ENCODE measurements at places on chromosomes 4 and X.

- DNase-seq, result no peak
Observed at GRCh38 chr4:38170338-38171169, 210.4 kb downstream of the PTTG2 start.

- no peak for DNase-seq
Observed at GRCh38 chr4:33772582-33772981, 2471.7 kb downstream of the ARAP2 start.

GRCh38 chrX:18348047-18348446, 6.4 kb downstream of the SCML2 start:
- DNase-seq, result no peak

DNA sequence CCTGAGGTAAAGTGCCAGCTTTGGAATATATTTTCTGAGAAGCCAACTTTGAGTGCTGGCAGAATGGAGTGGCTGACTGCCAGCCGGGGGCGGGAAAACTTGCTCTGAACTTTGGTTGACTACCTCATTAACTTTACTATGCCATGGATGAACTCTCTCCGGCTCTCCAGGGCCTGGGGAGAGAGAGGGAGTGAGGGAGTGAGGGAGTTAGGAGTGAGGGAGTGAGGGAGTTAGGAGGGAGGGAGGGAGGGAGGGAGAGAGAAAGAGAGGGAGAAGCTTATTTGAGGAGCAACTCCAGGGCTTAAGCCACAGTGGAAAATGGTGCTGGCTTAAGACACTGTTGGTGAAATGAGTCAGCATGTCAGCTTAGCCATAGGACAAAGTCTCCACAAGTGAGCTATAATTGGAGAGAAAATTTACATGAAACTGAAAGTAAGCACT, 280.9 kb upstream of the RPS6KA3 start:
- no peak for DNase-seq

- no peak for DNase-seq
Observed at GRCh38 chrX:46683048-46683447, 75.9 kb downstream of the SLC9A7 start.

DNA sequence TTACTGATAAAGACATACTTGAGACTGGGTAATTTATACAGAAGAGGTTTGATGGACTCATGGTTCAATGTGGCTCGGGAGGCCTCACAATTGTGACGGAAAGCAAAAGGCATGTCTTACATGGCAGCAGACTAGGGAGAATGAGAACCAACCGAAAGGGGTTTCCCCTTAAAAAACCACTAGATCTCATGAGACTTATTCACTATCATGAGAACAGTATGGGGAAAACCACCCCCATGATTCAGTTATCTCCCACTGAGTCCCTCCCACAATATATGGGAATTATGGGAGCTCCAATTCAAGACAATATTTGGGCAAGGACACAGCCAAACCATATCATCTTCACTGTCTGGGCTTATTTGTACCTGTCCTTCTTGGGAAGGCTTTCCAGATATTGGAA, 22.8 kb upstream of the MUC7 start:
- no peak for DNase-seq

DNA sequence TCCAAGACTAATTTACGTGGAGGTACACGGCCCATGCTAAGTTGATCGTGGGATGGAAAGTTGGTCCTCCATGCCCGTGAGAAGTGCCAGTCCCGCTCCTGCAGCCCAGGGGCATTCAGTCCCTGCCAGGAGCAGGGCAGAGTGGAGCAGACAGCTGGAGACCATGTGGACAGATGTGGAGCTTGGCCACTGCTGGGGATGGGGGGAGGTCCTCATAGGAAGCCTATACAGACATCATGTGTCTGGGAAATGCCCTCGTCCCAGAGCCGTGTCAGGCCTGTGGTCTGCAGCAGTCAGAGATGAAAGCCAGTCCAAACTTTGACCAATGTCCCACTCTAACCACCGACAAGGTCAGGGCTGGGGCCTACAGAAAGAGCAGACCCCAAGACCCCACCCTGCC, 118.4 kb downstream of the CPZ start:
- no peak for DNase-seq

GRCh38 chr4:52657618-52658501, 1.2 kb downstream of the USP46 start:
- DNase-seq, result no peak

DNA sequence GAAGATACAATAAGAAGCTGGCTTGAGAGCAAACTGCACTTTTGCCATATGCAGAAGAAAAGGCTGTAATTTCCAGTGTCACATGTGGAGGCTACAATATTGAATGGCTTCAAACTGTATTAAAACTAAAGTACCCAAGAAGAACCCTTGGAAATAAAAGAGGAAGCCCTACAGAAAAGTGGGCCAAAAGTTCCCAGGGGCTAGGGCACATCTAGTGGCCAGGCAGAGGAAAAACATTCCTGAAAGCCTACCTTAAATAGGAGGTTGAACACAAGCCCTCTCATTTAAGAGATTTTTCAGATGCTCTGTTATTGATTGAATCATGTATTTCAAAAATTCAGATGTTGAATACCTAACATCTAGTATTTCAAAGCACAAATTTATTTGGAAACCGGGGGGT, 40.6 kb upstream of the PRDX4 start:
- DNase-seq, result no peak

GRCh38 chrX:136047969-136048368, 62.7 kb downstream of the SLC9A6 start:
- DNase-seq, result no peak

GRCh38 chrX:8867406-8867805, 66.2 kb upstream of the FAM9A start:
- DNase-seq, result no peak

DNA sequence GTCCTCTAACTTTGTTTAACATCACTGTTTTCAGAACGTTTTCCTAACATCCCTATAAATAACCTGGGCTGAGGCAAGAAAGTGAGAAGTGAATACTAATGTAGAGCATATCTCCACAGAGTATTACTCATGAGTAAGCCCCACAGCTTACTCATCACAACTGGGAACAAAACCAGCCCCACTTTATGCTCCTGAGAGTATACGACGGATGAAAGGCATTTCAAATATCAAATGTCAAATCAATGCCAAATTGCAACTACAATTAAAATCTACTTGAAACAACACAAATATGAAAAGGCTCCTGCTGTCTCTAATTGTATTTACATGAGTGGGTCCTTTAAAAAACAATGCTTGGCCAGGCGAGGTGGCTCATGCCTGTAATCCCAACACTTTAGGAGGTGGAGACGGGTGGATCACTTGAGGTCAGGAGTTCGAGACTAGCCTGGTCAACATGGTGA, 41.2 kb downstream of the SH3RF1 start:
- DNase-seq, result no peak

DNA sequence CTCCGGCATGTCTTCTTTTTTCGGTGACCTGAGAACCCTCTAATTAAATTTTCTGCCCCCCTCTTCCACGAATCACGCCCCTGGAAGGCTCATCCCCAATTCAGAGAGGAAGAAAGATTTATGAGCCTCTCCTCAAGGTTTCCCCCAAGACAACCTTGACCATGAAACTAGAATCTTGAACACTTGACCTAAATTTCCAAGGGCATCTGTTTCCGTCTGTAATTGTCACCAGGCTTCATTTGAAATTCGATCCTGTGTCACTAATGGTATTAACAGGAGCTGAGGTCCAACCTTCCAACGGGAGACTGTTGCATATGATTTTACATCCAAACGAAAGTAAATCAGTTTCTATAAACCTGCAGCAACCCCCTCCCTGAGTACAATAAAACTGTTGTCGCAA, 139.9 kb upstream of the ZIC3 start:
- DNase-seq, result no peak

DNA sequence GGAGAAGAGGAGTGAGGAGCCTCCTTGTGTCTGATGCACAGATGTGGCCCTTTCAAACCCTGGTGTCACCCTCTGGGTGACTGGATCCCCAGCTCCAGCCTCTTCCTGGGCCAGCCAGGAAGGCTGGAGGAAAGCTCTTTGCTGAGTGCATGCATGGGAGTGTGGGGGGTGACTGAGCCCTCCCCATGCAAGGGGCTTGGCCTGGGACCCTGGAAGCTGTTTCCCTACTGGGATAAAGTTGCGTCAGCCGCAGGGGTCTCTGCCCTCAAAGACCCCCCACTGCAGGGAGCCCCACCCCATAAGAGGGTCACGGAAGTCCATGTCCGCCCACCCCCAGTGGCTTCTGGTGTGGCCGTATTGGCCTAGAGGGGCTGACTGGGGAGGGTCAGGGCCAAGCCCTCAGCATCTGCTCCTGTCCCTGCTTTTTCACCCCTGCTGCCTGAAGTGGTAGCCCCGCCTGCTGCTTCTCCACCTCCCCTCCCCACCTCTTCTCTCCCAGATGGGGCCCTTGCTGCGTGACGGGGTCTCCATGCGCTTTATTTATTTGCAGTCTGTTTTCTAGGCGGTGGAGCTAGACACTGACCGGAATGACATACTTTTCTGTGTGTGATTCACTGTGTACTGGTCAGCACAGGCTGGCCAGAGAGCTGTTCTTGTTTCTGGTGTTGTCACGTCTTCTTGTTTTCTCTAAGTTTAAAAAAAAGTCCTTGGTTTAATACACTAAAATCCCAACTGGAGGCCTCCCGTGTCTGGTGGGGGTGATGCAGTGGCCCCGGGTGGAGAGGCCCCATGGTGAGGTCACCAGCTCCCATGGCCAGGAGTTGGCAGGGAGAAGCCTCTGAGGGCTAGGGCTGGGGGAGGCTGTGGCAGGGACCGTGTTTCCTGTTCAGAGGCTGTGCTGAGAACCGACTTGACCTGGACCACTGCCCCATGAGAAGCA, 3.6 kb downstream of the SMIM10L2A start:
- no peak for DNase-seq

DNA sequence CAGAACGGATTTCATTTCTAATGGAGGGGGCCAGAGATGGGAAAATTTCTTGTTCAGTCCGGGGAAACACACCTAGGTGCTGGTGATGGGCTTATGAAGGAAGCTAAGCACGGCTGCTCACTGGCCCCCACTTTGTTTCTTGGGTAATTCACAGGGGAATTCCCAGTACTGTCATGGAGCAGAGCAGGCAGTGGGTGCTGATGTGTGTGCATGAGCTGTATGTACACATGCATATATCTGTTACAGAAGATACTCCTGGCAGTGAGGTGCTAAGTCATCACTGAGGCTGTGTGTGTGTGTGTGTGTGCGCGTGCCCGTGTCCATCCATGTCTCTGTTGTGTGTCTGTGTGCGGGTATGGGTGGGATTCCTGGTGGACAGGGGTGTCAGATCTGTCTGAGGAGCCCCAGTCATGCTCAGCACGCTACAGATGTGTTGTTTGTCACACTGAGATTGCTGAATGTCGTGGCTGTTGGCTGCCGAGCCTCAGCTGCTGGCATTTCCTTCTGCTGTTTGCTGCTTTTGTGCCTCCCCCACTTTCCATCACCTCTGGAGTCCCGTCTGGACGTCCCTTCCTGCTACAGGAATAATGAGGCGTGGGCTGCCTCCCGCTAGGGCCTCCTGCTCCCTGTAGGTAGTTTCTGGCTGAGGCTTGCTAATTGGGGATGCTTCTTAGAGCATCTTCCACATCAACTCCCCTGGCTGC, 53.3 kb downstream of the JADE1 start:
- peak; percentile 47 for DNase-seq

- DNase-seq, result no peak
Observed at GRCh38 chr4:28784188-28784587, 1923.5 kb downstream of the STIM2 start.

DNA sequence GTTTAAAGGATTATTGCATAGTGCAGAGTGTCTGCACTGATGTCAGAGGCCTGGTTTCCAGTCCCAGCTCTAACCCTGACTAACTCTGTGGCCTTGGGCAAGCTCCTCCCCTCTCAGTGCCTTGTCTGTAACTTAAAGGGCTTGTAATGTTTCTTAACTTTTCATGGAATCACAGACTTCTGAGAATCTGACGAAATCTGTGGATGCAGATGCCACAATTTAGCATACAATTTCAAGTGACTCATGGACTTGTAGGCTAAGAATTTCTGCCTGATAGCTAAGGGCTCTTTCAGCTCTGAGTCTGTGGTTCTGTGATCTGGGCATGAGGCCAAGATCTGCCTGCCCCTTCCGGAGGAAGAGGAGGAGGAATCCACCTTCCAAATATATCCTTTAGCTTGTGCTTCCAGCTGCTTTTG, 236.9 kb downstream of the AR start:
- no peak for DNase-seq

- no peak for DNase-seq
Observed at GRCh38 chr4:10524196-10524833, 67.1 kb upstream of the ZNF518B start.

DNA sequence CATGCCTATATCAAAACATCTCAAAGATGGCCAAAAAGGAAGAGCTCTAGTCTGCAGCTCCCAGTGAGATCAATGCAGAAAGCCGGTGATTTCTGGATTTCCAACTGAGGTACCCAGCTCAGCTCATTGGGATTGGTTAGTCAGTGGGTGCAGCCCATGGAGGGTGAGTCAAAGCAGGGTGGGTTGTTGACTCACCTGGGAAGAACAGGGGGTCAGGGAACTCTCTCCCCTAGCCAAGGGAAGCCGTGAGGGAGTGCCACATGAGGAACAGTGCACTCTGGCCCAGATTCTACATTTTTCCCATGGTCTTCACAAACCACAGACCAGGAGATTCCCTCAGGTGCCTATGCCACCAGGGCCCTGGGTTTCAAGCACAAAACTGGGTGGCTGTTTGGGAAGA, 57.3 kb upstream of the FGF16 start:
- DNase-seq, result no peak

- no peak for DNase-seq
Observed at GRCh38 chr4:53280846-53281245, 85.0 kb downstream of the SCFD2 start.

- no peak for DNase-seq
Observed at GRCh38 chr4:110289601-110290100, 91.2 kb upstream of the ELOVL6 start.

GRCh38 chrX:79366873-79367749, at the start of gene ITM2A:
ITM2A (minus strand) TSS chrX:79367334; CDS start chrX:79367215, 119 bp downstream.
- peak; percentile 63 for DNase-seq

GRCh38 chr4:113773756-113774155, 12.2 kb upstream of the CAMK2D start:
- DNase-seq, result no peak

DNA sequence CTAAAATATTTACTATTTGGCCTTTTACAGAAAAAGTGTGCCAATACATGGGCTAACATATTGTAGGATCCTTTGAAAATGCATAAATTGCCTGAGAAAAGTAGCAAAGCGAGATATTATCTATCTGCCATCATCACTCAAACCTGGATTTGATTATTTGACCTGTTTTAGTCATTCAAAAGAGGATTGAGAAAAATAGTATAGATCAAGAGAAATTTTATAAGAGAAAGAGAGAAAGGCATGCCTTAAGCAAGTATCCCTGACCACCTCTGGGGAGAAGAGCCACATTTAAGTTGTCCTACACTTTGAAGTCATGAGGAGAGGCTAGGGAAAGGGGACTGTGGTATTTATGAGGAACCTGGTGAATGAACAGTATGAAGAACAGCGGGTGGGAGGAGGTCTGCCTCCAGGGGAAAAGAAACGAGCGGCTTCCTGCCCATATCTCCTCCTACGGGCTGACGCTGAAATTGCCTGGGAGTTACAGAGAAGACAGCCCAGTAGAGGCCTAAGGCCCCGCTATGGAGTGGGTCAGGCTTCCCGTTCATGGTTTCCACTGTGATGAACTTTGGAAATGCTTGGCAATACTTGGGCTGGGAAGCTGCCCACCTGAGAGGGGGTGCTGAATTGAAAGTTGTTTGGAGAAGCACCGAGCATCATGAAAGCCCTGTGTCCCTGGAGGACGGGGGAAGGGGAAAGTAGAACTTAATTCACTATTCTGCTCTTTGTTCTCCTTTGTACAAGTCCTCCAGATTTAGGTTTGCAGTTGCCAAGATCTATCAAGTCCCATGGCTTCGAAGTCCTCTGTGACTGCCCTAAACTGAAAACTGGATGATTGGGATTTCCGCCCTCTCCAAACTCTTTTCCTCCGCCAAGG, 106.9 kb upstream of the ACSL4 start:
- DNase-seq, result no peak

Measured in activated naive CD4-positive, alpha-beta T cell treated with anti-CD3 and anti-CD28 coated beads, Interleukin-2, amount 50 U/mL, for 16 hours (primary cell).